T-cell (primary cell): ENCODE measurements at places on chromosomes 3 and 15. TPM values are rescaled to one million over a fixed set of nuclear protein-coding genes. Genes with fewer than 3 reads are reported as not detected.

The PRR20G gene
- not detected for total RNA-seq

The ECE2 gene
- not detected for total RNA-seq

The NAALADL2 gene
- 1.4 TPM for total RNA-seq

The CCDC71 gene
- total RNA-seq = 37.0 TPM

The COLQ gene
- 7.2 TPM for total RNA-seq

The SORD gene
- total RNA-seq = 5.1 TPM

The EID1 gene
- total RNA-seq = 54.0 TPM

DNA sequence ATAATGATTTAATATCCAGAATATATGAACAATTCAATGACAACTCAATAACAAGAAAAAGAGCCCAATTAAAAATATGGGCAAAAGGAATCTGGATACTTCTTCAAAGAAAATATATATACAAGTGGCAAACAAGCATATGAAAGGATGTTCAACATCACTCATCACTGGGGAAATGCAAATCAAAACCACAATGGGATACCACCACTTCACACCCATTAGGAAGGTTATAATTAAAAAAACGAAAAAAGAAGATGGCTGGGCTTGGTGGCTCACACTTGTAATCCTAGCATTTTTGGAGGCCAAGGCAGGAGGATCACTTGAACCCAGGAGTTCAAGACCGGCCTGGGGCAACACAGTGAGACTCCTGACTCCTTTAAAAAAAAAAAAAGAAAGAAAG, 4.1 kb downstream of the CCDC12 start:
- no peak for DNase-seq

- no peak for DNase-seq
These were observed 101.3 kb downstream of the THRB start for GRCh38 chr3:24393316-24393715.

- no peak for DNase-seq
These were observed 36.8 kb downstream of the FNDC3B start for GRCh38 chr3:172076212-172076611.

DNA sequence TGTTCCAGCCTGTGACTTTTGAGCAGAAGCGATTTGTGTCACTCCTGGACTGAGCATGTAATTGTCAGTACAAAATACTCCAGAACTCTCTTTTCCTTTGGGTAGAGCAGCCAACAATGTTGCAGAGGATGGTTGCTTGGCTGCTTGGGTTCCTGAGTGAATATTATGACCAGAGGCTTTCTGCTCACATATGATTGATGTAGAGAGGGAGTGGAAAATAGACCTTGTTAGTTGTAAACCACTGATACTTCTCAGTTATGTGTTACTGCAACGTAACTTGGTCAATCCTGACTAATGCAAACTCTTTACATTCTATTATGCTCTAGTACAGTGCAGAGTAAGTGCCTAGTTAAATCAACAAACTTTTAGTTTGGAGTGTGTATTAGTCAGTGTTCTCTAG, 322.6 kb upstream of the KCNH8 start:
- no peak for DNase-seq

- no peak for DNase-seq
These were observed 84.8 kb upstream of the FOXB1 start for GRCh38 chr15:59918994-59919951.

- no peak for DNase-seq
These were observed 168.1 kb upstream of the LRRN1 start for GRCh38 chr3:3631114-3631513.

- no peak for DNase-seq
These were observed 98.2 kb downstream of the FBN1 start for GRCh38 chr15:48547286-48547685.

- no peak for DNase-seq
These were observed 172.4 kb downstream of the DCLK3 start for GRCh38 chr3:36591959-36592358.

GRCh38 chr15:86493884-86494283, 414.2 kb downstream of the AGBL1 start:
- DNase-seq = no peak

DNA sequence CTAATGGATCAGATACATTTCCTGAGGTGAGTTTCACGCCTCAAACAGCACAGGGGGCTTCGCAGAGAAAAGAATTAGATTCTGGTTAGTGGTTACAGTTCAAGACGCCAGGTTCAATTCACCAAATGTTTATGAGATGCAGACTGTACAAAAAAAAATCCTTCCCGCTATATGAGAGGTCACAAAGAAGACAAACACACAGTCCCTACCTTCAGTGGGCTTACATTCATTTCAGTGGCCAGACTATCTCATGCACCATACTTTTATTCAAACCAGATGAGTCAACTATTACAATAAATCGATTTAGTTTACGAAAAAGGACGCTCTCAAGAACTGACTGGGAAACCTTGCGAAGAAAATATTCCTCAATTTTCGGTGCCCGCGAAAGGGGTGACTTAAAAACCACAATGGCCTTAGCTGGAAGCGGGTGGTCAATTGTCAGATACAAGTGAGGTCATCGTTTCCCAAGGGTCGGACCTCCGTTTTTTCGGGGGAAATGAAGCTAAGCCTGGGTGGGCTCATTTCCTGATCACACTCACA, 695 bp downstream of the METTL6 start:
- DNase-seq = no peak

DNA sequence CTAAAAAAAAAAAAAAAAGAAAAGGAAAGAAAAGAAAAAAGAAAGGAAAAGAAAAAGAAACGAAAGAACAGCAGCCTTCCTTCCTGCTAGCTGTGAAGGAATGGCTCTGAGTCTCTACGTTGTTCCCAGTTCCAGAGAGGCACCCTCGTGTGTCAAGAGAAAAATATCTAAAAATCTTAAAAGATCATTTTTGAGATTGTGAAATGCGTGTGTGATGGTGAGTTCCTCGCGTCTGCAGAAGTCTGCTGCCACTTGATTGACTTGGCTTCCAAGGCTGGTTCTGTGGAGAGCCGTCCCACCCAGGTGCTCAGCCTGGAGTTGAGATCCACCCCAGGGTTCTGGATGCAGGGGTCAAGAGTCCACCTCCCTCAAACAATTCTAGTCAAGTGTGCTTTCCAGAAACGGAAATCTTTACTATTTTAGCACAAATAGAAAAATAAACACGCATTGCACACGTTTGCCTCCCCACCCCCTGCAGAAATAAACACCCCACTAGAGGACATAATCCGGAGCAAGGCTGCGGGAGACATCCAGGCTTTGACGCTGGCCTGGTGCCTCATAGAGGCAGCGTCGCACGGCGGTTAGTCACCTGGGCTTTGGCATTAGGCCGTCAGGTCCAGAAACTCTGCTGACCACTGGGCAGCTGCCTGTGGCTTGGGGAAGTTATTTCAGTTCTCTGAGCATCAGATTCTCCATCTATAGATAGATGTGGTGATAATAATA, 265.4 kb downstream of the FAM43A start:
- DNase-seq = no peak

GRCh38 chr3:191246630-191247029, 47.6 kb downstream of the OSTN start:
- DNase-seq = no peak

GRCh38 chr3:169186596-169186995, 476.9 kb downstream of the MECOM start:
- no peak for DNase-seq

GRCh38 chr3:4504340-4505261, 11.5 kb downstream of the ITPR1 start:
- DNase-seq = no peak

- no peak for DNase-seq
These were observed 8.8 kb upstream of the B3GNT5 start for GRCh38 chr3:183244219-183244618.
